ENCODE measurements at places on chromosomes 16 and 17.

DNA sequence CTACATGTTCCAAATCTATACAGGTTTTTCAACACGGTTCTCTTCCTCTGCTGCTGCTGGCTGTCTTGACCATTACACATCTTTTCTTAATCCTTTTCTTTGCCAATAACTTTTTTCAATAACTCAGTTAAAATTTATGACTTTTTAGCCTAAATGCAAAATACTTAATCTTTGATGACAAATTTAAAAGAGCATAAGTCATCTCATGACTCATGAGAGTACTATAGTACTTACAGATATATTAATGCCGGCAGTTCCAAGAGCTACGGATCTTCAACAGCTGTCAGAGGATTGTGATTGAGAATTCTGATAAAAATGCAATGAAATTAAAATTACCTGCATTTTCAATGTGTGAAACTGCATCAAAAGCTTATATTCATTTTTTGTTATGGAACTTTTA lies 105.5 kb downstream of the KPNA2 start:
- no peak for DNase-seq

- DNase-seq, result no peak
Observed at GRCh38 chr16:67926181-67926750, 5.4 kb downstream of the CTRL start.

- no peak for DNase-seq
Observed at GRCh38 chr17:21131137-21131536, 4.4 kb downstream of the DHRS7B start.

DNA sequence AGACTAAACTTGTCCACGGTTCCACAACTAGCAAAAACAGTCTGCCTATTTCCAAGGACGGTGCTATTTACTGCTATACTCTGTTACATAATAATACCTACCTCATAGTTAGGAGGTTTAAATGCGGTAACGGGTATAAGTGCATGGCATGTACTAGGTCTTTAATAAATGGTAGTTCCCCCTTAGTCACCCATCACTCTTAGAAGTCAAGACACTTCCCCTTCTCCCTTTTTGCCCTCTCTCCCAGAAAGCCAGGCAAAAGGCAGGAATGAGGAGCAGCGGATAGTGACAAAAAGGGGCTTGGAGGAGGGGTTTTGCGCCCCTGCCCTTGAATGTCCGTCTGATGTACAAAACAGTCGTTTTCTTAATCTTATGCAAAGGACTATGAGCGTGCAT lies 1.1 kb upstream of the LSM12 start:
- DNase-seq, result no peak

DNA sequence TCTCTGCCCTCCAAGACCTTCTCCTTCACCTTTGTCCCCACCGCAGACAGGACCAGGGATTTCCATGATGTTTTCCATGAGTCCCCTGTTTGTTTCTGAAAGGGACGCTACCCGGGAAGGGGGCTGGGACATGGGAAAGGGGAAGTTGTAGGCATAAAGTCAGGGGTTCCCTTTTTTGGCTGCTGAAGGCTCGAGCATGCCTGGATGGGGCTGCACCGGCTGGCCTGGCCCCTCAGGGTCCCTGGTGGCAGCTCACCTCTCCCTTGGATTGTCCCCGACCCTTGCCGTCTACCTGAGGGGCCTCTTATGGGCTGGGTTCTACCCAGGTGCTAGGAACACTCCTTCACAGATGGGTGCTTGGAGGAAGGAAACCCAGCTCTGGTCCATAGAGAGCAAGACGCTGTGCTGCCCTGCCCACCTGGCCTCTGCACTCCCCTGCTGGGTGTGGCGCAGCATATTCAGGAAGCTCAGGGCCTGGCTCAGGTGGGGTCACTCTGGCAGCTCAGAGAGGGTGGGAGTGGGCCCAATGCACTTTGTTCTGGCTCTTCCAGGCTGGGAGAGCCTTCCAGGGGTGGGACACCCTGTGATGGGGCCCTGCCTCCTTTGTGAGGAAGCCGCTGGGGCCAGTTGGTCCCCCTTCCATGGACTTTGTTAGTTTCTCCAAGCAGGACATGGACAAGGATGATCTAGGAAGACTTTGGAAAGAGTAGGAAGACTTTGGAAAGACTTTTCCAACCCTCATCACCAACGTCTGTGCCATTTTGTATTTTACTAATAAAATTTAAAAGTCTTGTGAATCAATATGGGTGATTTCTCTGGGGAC lies 12.2 kb downstream of the CX3CL1 start:
- no peak for DNase-seq

- DNase-seq, result no peak
Observed at GRCh38 chr16:1776991-1777374, 4.0 kb upstream of the MRPS34 start.

- DNase-seq, result no peak
Observed at GRCh38 chr17:73311428-73311780, 397 bp downstream of the CDC42EP4 start.

Data from activated T-cell treated with anti-CD3 and anti-CD28 coated beads for 1 hour (primary cell).